ENCODE measurements at places on chromosomes 13 and 19.

- DNase-seq: no peak
These were observed at the start of gene GJB6 for GRCh38 chr13:20231839-20232555. GJB6 (minus strand) TSS chr13:20232319; CDS start chr13:20223480, 8,839 bp downstream.

DNA sequence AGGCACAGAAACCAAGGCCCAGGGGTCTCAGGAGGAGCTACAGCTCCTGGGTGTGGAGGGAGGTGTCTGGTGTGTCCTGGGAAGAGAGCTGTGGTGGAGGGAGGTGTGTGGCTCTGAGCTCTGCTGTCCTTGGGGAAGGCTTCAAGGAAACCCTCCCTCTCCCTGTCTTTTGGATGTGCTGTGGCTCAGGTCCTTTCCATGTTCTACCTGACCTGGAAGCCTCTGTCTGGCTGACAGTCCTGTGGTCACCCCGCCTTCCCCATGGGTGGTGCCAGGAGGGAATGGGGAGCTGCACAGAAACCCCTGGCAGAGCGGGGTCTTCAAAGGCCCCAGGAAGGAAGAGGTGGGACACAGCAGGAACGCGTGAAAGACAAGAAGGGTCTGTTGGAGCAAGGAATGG, 617 bp upstream of the CEACAM7 start:
- no peak for DNase-seq

- DNase-seq: no peak
These were observed 528.7 kb downstream of the RFC3 start for GRCh38 chr13:34346626-34347025.

DNA sequence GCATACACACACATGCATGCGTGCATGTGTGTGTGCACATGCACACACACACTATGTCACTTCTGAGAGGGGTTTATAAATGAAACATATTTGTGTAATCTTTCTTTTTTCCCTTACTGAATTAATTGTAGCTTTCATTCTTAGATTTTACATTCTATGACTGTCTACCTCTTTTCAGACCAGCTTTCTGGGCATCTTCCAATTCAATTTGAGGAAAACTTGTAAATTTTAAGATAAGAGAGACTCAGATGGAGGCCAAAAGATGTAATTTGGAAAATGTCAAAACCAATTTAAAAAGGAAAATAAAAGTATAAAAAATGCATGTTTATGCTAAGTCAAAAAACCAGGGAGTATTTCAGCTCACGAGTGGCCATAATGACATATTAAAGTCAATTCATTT, 594.5 kb downstream of the OLFM4 start:
- no peak for DNase-seq

GRCh38 chr19:56538254-56538760, 441 bp upstream of the ZFP28 start:
- peak; percentile 96 for DNase-seq

GRCh38 chr13:48006396-48006795, 5.3 kb upstream of the SUCLA2 start:
- DNase-seq: no peak

DNA sequence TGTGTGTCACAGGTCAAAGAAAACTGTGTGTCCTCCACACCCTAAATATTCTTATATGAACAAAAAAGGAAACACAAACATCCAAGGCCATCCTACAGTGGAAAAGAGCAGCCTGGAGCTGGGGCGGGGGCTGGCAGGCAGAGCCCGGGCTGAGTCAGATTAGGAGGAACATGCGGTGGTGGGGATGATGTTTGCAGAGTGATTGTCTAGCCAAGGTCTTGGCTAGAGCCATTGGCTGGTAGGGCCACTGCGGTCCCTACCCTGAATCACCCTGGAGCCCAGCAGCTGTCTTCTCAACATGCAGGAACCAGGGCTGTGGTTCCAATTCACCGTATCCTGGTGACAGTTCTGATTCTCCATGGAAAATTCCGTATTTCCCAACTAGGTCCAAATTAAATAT, 439.5 kb downstream of the FGF9 start:
- DNase-seq: no peak

GRCh38 chr13:24459234-24459633, 53.3 kb downstream of the PARP4 start:
- DNase-seq: peak; percentile 65

GRCh38 chr13:77714119-77714755, 16.8 kb downstream of the SLAIN1 start:
- no peak for DNase-seq

DNA sequence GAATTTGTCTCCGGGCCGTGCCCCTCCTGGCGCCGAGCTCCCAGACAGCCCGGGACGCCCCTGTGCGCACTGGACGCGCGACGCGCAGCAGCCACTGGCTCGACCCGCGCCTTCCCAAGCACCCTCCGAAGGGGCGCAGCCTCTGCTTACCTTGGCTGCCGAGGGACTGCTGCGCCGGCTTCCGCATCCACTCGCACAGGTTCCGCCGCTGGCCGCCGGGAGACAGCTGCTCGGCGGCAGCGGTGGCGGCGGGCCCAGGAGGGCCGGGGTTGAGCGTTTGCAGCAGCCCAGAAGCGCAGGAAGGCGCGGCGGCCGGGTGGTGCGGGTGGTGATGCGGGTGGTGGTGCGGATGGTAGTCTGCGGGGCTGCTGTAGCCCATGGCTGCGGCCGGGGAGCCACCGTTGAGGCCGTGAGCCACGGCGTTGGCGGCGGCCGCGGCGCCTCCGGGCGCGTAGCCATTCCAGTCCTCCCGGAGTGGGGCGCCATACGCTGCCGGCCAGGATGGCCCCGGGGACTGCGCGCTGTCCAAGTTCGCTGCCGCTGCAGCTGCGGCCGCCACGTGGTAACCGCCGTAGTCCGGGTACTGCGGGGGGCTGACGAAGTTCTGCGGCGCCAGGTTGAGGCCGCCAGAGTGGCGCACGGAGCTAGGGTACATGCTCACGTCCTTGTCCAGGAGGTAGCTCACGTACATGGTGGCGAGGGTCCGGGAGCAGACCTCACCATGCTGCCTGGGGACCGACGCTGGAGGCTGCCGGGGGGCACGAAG, 616 bp downstream of the CDX2 start:
- no peak for DNase-seq

GRCh38 chr13:24630851-24631620, 49.2 kb upstream of the ATP12A start:
- DNase-seq: peak; percentile 32

- DNase-seq: peak; percentile 49
These were observed 6.6 kb upstream of the CD79A start for GRCh38 chr19:41870401-41870873.

DNA sequence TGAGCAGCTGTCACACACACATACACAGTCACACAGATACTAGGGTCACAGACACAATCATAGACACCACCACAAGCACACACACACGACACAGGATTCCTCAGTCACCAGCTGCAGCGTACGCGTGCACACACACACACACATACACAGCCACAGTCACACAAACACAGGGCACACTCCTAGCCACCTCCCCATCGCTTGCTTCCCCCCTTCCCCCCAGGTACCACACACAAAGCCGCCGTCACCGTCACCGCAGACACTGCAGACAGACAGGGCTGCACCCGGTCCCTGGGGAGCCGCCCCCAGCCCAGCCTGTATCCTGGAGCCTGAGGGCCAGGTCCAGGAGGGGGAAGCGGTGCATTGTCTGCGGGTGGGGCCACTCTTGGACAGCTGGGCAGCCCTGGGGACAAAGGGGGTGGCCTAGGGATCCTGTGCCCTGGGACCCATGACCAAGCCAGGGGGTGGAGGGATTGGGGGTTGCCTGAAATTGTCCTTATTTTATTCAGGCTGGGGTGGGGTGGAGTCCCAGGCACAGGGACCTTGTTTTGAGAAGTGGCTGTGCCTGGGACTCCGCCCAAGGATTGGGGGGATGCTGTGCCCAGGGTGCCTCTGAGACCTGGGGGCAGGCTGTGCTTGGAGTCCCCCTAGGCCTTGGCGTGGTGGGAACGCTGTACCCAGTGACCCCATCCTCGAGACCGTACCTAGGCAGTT, 957 bp downstream of the NUMBL start:
- no peak for DNase-seq

- DNase-seq: peak; percentile 29
These were observed 143.9 kb upstream of the TSC22D1 start for GRCh38 chr13:44719857-44720671.

DNA sequence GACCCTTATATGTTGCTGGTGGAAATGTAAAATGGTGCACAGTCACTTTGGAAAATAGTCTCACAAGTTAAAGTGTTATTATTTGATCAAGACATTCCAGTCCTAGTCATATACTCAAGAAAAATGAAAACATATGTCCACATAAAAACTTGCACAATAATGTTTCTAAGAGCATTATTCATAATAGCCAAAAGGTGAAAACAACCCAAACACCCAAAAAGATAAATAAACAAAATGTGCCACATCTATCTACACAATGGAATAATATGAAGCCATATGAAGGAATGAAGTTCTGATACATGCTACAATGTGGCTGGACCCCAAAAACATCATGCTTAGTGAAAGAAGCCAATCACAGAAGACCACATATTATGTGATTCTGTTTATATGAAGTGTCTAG, 14.4 kb upstream of the AKAP8 start:
- peak; percentile 43 for DNase-seq

DNA sequence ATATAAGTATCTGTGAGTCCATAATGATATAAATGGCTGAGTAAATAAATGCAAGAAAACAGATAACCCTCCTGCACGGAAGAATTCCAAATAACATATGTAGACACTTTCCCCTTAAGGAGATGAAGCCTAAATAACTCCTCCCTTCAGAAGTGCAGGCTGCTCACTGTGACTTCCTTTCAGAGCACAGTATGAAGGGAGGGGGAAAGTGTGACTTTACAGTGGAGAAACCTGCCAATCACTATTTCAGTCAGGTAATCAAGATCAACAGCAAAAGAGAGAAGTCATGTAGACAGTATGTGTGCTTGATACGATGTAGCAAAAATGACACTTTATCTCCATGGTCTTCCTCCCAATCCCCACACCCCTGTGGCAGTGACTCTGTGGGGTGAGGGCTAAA, 7.1 kb downstream of the GGACT start:
- DNase-seq: no peak

- no peak for DNase-seq
These were observed 6.1 kb downstream of the LGALS14 start for GRCh38 chr19:39710333-39710890.

GRCh38 chr13:113527272-113527958, 36.9 kb upstream of the DCUN1D2 start:
- no peak for DNase-seq

- no peak for DNase-seq
These were observed 2316.2 kb upstream of the PCDH20 start for GRCh38 chr13:63731896-63732295.

GRCh38 chr13:28658539-28658795, 463 bp upstream of the POMP start:
- DNase-seq: no peak

GRCh38 chr19:310141-310651, 19.0 kb upstream of the PLPP2 start:
- DNase-seq: no peak

DNA sequence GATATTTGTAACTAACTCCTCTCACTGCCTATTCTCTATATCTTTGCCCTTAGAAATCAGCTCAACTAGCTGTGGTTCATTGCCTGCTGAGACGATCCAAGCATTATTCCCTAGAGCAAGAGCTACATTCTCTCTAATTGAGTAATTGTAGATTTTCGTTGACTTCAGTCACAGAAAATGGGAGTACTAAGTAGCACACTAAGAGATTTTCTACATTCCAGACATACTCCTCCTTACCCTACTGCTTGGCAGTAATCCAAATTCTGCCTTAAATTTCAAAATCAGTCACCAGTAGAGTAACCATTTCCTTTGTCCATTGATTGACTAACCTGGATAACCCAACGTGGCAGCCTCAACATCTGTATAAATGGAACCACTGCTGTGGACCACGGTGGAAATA, 1786.8 kb downstream of the SLITRK5 start:
- no peak for DNase-seq

GRCh38 chr13:51222037-51222685, at the start of gene FAM124A:
FAM124A (plus strand) TSS chr13:51222398; CDS start chr13:51222502, 104 bp downstream.
- peak; percentile 87 for DNase-seq

DNA sequence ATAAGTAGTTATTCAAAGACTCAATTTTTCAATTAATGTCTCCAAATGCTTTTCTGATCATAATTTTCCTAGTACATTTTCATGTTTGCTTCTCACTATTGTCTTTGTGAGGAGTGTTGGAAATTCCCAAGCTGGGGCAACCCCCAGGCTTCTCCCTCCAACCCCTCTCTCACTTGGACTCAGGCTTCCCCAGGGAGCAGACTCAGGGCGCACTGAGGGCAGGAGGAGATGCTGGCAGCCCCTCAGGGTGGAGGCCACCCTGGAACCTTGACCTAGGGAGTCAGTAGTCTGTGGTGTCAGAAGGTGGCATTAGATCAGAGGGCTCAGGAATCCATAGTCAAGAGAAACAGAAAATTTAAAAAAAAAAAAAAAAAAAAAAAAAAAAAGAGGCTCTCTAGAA, 86.5 kb upstream of the IRS2 start:
- DNase-seq: no peak

- no peak for DNase-seq
These were observed 826.7 kb downstream of the DIAPH3 start for GRCh38 chr13:59337070-59337469.

Measured in AG08396 (cell line).